GM23248 (cell line): ENCODE measurements at places on chromosomes 6 and 20. TPM values are rescaled to one million over a fixed set of nuclear protein-coding genes. Genes with fewer than 3 reads are reported as not detected.

DNA sequence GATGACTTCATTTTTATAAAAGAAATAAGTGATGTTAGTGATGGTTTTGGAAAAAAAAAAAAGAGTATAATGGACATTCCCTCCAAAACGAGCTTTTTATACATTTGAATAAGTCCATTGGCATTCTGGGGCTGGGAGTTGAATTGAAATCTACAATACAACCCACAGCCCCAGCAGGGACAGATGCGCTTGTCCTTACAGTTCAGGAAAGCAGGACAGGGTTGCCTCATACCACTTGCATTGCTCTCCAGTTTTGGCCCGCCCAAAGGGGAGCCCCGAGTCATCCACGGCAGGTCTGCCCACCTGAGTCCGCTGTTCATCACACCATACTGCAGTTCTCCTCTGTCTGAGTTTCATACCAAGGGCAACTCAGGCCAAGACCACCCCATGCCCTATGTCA lies 46.2 kb downstream of the VAPB start:
- H3K27ac ChIP-seq: no peak overlapping the region
- no peak for DNase-seq
- no peaks in the 10 kb centered on the region for H3K27me3 ChIP-seq
- peaks cover 18% of the 10 kb centered on the region for H3K4me1 ChIP-seq
- H3K4me3 ChIP-seq: no peak overlapping the region

- no peaks in the 10 kb centered on the region for H3K36me3 ChIP-seq
- DNase-seq: no peak
- no peak overlapping the region for H3K4me3 ChIP-seq
- no peaks in the 10 kb centered on the region for H3K27me3 ChIP-seq
- peaks cover 31% of the 10 kb centered on the region for H3K4me1 ChIP-seq
- 0 out of 2 replicates have a peak overlapping the region, but pooled peaks have one; percentile 72 for H3K27ac ChIP-seq
Observed at GRCh38 chr6:108875161-108875555, 26.9 kb downstream of the ARMC2 start.

DNA sequence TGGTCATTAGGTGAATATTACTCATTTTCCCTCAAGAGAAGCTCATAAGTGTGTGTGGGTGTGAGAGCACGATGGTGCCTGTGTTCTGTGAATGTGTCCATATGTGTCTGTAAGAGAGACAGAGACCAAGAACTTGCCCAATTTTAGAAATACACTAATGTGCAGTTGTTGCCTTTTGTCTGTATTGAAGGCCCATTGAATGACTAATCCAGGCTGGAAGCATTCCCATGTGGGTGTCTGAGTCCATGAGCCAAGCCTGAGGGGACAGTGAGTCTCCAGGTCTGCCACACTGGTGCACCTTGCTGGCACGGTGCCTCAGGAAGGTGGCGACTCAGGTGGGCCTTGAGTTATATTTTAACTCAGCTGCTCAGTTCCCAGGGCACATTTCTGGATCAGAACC lies 25.5 kb upstream of the ASXL1 start:
- peak; percentile 82 for DNase-seq
- H3K4me1 ChIP-seq: peaks cover 17% of the 10 kb centered on the region
- no peaks in the 10 kb centered on the region for H3K27me3 ChIP-seq
- H3K27ac ChIP-seq: peak overlapping the region; percentile 55
- peaks cover 24% of the 10 kb centered on the region; the same call in 1 of the 2 replicates for H3K36me3 ChIP-seq

DNA sequence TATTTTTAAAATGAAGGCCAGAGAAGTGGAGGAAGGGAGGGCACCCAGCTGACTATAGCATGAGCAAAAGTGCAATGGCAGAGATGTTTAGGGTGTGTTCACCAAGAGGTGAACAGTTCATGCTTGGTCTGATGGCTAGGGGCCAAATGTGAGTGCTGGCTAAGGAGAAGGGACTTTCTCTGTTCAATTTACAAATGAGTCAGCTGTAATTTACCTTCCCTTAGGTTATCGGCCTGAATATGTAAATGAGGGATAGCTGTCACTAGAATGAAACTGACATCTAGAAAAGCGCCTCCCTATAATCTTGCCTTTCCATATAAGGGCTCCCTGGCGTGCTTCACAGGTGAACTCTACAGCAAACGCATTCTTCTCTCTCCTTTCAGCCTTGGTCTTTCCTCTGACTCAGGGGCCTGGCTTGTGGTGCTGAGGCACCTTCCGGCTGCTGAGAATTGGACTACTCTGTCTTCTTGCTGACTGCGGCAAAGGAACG lies 114.7 kb upstream of the BACH2 start:
- no peak overlapping the region for H3K4me3 ChIP-seq
- H3K27me3 ChIP-seq: peaks cover 18% of the 10 kb centered on the region; the same call in 1 of the 2 replicates
- H3K4me1 ChIP-seq: no peaks in the 10 kb centered on the region
- no peak overlapping the region for H3K27ac ChIP-seq
- no peak for DNase-seq
- no peaks in the 10 kb centered on the region for H3K36me3 ChIP-seq

GRCh38 chr6:17957498-17957897 lies 29.9 kb downstream of the KIF13A start:
- H3K36me3 ChIP-seq: no peaks in the 10 kb centered on the region
- 0 out of 2 replicates have a peak overlapping the region, but pooled peaks have one; percentile 3 for H3K27ac ChIP-seq
- peaks cover 19% of the 10 kb centered on the region for H3K4me1 ChIP-seq
- H3K27me3 ChIP-seq: no peaks in the 10 kb centered on the region
- no peak overlapping the region for H3K4me3 ChIP-seq
- DNase-seq: peak; percentile 46

DNA sequence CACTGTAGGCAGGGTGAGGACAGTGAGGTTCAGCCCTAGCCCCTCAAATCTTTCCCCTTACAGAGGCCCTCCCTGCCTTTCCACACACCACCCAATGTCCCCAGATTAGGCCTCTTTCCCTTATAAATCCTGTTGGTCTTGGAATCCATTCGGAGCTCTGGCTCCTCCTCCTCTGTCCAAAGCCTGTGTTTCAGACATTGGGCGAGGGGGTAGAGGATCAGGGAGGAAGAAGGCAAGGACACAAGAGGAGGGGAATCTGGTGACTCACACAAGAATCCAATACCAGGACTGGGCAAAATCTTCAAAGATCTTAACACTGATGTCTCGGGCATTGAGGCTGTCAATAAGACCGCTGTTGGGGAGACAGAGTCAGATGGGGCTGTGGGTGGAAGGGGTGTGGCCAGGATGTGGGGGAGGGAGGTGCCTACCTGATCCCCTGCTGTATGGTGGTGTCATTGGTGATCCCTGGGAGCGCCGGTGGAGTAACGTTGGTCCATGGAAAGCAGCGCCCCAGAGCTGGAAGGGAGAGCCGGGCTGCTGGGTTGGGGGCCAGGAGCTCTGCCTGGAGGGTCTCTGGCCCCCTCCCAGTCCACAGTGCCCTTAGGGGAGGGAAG lies 7.6 kb downstream of the SLC44A4 start:
- DNase-seq: no peak
- no peak overlapping the region for H3K27ac ChIP-seq
- no peak overlapping the region for H3K4me3 ChIP-seq
- H3K36me3 ChIP-seq: no peaks in the 10 kb centered on the region

AVP gene
- polyA plus RNA-seq: not detected in 2 replicates

RAB32 gene
- polyA plus RNA-seq: 236 and 239 TPM in 2 replicates

PAX1 gene
- not detected in 2 replicates for polyA plus RNA-seq

KHDRBS2 gene
- not detected in 2 replicates for polyA plus RNA-seq
